Tibial artery (tissue), 4 donors: ENCODE measurements at places on chromosomes 12 and 14.
A peak's percentile ranks its signal among the peaks of the same experiment; 100 is the strongest.

GRCh38 chr12:98741196-98741555, 96.1 kb downstream of the APAF1 start:
- DNase-seq = no peak

GRCh38 chr14:100058777-100059437, 6.3 kb upstream of the EVL start:
- no peak for DNase-seq

DNA sequence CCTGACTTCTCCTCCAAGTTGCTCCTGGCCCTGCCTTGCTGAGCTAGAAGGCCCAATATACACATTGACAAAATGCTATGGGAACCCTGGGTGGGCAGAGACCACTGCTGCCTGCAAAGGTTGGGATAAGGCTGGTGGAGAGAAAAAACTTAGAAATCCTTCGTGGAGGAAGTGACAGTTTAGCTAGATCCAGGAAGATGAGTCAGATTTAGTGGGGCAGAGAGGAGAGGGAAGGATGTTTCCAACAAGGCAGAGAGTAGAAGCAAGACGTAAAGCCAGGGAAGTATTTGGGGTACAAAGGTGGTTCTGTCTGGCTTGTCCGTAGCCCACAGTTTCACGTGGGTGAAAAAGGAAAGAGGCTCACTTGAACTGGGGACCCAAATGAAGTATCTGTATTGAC, 69.0 kb upstream of the CLMN start:
- DNase-seq = peak; percentile 25

DNA sequence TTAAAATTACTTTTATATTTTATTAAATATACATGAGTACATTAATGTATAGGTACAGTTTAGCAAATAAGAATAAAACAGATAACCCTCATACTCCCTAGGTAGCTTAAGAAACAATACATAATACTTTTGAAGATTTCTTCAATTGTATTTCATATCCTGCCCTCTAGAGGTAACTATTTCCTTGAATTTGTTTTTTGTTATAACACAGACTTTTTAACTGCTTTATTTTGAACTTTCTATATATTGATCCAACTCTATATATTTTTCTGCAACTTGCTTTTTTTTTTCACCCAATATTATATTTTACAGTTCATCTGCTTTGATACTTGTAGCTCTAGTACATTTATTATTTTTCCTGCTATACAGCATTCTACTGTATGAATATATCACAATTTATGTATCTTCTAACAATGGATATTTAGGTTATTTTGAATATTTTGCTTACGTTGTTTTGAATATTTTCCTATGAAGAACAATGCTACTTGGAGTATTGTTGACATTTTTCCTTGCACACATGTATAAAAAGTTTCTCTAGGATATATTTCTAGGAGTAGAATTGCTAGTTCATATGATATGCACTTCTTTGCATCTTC, 72.8 kb upstream of the ABCD2 start:
- DNase-seq = no peak

- DNase-seq = no peak
Observed at GRCh38 chr12:93297536-93297935, 80.2 kb upstream of the NUDT4 start.

- DNase-seq = no peak
Observed at GRCh38 chr12:123853396-123854070, 91.4 kb downstream of the DNAH10 start.

- no peak for DNase-seq
Observed at GRCh38 chr12:107436836-107437235, 248.8 kb upstream of the PWP1 start.

- DNase-seq = no peak
Observed at GRCh38 chr12:75170640-75171185, 38.9 kb downstream of the KCNC2 start.

- no peak for DNase-seq
Observed at GRCh38 chr14:71648725-71649124, 283.5 kb upstream of the RGS6 start.

- peak; percentile 46 for DNase-seq
Observed at GRCh38 chr12:34603382-34604035, 581.2 kb downstream of the ALG10 start.

- no peak for DNase-seq
Observed at GRCh38 chr12:105713606-105714305, 383.3 kb downstream of the C12orf75 start.

GRCh38 chr12:1553987-1554982, 40.1 kb downstream of the FBXL14 start:
- DNase-seq = no peak

GRCh38 chr12:88998421-88998820, 353.9 kb downstream of the DUSP6 start:
- no peak for DNase-seq

DNA sequence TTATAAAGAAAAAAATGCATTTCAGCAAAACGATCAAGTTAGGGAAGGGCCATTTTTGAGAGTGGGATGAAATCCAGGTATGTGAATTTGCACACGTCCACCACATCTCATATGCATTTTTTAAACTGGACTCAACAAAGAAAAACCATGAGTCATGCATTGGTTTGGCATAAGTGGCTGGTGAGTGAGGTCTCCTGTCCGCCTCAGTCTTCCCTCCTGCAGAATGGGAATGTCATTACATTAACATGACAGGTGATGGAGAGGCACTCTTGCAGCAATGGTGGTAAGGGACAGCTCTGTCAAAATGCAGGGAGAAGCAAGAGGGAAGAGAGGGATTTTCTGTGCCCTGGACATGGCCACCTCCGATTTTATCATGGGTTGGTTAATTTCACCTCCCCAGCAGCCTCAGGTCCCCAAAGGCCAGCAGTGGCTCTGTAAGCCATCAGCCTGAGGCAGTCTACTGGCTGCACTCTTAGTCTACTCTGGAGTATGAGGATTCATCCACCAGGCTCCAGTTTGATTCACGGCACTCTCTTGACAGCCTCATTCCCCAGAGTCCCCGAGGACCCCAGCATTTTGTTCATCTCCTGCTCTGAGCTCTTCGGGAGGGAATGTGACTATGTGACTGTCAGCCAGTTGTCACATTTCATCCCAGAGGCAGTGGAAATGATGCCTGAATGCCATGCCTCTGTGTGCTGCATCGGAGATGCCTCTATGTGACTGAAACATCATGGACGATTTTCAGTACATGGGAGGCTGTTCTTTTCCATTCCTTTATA, 17.1 kb upstream of the PWP1 start:
- no peak for DNase-seq

GRCh38 chr14:54471641-54472040, 17.1 kb downstream of the GMFB start:
- DNase-seq = no peak

GRCh38 chr12:38113991-38114390, 202.6 kb upstream of the ALG10B start:
- DNase-seq = no peak

GRCh38 chr14:62066304-62066703, 304.1 kb downstream of the SNAPC1 start:
- DNase-seq = no peak

DNA sequence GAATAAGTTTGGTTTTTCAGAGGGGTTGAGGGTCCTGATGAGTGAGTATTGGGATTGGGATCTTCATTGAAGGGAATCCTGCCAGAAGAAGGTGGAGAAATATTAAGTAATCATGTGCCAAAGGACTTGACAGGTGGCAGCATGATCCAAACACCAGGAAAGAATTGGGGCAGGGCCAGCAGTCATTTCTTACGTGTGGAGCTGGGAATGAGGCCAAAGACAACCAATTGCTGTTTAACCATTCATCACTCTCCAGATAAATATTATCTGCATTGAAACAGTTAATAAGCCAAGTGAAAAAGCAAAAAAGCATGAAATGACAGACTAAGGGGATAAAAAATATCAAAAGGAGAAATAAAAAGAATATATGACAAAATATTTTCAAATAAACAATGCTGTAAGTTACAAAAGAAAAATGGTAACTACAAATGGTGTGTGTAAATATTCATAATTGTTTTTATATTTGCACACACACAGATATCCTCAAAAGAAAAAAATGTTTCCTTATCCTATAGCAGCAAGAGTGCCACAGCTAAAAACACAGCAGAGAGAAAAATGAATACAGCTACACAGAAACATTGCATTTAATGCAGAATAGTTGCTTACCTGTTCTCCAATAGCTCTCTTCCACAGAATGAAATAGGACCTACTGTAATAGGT, 26.2 kb downstream of the C2CD5 start:
- DNase-seq = no peak

- DNase-seq = no peak
Observed at GRCh38 chr12:110776410-110776809, 33.7 kb upstream of the PPP1CC start.

GRCh38 chr12:105820429-105821125, 318.2 kb downstream of the NUAK1 start:
- peak; percentile 84 for DNase-seq

DNA sequence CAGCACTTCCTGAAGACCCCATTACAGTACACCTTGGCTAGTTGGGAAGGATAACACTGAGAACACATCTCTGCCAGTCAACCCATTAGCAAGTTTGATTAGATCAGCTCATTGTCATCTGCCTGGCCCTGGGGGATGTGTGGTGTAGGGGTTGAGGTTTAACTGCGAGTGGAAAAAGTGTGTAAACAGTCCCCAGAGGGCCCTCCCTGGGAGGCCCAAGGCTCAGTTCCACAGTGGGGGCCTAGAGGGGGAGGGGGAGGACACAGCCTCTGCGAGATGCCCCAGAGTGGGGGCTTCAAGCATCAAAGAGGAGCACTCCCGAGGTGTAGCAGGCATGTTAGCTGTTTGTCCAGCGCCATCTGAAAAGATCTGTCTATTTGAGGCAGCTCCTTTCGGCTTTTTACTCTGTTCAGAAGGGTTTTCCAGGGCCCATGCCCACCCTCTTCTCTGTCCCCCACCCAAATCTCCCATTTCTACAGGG, 344 bp downstream of the LPAR5 start:
- DNase-seq = no peak

- DNase-seq = no peak
Observed at GRCh38 chr12:77388445-77389265, 323.3 kb upstream of the E2F7 start.

GRCh38 chr12:120739031-120739762, 13.6 kb downstream of the ACADS start:
- DNase-seq = no peak

DNA sequence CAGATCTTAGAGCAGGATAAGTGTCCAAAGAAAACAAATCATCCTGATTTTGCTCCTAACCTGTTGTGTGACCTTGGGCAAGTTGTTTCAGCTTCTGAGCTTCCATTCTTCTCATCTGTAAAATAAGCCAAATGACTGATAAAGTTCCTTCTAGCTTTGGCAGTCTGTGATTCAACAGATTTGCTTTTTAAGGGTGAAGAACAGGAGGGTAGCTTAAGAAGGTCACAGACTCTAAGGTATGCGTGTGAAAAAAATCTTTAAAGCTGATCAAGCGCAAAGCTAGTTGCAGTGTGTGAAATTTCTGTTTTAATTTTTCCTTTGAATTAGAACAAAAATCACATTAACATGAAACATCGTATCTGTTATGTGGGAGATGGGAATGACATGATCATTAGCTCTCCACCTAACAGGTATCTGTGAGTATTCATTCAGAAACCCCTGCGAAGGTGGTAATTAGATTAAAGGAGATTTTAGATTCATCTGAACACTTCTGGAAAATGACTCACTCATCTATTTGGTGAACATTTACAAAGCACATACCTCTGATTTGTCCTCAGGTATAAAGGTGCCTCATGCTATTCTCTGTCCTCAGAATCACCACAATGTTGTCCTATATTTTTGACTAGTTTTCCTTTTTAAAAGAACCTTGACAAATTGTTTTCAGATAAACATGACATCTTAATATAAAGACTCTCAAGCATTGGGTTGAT, 131.9 kb upstream of the CPM start:
- no peak for DNase-seq

- DNase-seq = no peak
Observed at GRCh38 chr12:4245446-4245845, 28.1 kb upstream of the CCND2 start.

DNA sequence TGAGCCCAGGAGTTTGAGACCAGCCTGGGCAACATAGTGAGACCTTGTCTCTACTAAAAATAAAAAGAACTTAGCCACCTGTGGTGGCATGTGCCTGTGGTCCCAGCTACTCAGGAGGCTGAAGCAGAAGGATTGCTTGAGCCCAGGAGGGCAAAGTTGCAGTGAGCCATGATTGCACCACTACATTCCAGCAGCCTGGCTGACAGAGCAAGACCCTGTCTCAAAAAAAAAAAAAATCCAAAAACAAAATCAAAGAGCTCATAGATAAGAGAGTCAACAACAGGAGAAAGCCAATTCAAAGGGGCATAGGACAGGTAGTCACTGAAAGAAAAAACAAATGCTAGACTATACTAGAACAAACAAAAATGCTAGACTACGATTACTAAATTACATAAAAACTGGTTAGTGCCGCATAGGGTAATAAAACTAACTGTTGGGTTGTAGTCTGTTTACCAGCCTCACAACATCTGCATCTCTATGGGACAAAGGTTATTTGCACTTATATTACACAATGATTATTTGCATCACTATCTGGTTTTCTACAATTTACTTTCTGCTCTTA, 16.6 kb upstream of the EEA1 start:
- no peak for DNase-seq

- DNase-seq = no peak
Observed at GRCh38 chr14:57038689-57039088, 228.4 kb upstream of the OTX2 start.

- no peak for DNase-seq
Observed at GRCh38 chr12:42285431-42285830, 40.5 kb downstream of the ZCRB1 start.

DNA sequence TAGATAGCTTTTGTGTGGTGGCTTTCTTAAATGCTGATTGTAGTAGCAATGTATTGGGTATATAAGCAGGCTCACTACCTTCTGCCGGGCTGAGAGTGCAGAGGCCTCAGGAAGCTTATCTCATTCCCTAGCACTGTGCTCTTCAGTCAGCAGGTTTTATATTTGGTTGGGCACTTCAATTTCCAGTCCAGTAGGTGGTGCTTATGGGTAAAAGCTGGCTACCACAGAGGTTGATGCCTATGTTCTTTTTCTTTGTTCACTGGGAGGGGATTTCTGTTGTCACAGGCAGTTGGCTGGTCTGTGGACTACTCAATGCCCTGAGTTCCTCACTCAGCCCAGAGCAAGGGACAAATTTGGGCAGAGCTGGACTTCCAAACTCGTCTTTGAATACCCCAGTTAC, 43.0 kb upstream of the GLIPR1 start:
- no peak for DNase-seq

GRCh38 chr12:28237423-28237822, 47.2 kb downstream of the CCDC91 start:
- no peak for DNase-seq
